ENCODE measurements at places on chromosomes 13 and 19. TPM values are rescaled to one million over a fixed set of nuclear protein-coding genes. Genes with fewer than 3 reads are reported as not detected.

CGB1 gene
- not detected for total RNA-seq

SLC1A5 gene
- 20.3 TPM for total RNA-seq

DNAJC15 gene
- 9.7 TPM for total RNA-seq

DLL3 gene
- total RNA-seq = not detected

ZNF625 gene
- 2.1 TPM for total RNA-seq

CCL25 gene
- not detected for total RNA-seq

CRTC1 gene
- total RNA-seq = 20.8 TPM
